ENCODE measurements at places on chromosomes 6 and 20.

DNA sequence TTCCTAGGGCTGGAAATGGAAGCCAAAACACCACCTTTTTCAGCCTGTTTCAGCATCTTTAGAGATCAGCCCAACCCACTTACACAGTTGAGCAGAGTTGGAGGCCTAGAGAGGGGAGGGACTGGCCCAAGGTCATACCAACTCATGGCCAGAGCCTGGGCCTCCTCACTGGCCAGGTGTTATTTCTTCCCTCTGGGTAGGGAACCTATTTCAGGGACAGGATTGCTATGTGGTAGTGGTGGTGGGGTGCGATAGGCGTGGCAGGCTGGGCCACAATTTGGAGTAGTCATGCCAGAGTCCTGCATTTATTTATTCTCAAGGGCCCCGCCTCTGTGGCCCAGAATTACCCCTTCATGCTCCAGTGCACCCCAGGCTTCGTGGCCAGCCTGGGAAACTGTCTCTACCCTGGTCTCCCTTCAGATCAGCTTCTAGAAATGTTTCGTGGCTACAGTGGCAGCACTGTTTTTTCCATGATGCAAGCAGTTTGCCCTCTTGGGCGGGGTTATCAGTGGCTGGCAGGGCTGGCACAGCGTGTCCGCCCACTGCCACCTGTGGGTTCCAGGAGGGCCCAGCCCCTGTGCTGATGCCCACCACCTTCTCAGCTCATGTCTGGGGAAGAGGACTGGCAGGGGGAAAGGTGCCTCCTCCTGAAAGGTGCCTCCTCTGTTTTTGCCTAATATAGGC is 6.2 kb downstream of the VEGFA start:
- no peak for DNase-seq

GRCh38 chr20:35907017-35907701 is 47.1 kb downstream of the SCAND1 start:
- no peak for DNase-seq

GRCh38 chr20:4084721-4085120 is 69.4 kb upstream of the RNF24 start:
- DNase-seq = no peak

DNA sequence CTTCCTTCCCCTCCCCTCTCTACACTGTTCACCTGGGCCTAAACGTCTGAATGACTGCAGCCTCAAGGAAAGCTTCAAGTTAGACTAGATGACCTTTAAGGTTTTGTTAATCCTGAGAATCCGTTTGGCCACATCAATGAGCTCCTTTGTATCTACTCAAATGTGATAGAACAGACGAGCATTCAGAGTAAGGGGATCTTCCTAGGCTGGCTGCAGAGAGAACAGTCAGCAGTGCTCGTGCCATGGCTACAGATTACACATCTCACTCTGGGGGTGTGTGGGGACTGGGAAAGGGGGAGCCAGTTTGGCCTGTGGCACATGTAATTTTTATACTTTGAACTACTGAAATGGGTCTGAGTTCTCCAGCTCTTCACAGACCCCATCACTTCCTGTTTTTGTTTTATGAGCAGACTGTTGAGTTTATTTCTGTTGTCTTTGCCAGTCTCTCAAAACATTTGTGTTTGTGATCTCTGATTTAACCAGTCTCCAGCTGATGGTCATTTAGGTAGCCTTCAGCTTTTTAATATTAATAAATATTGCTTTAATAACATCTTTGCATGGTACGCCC is 50.9 kb downstream of the KCNS1 start:
- no peak for DNase-seq

DNA sequence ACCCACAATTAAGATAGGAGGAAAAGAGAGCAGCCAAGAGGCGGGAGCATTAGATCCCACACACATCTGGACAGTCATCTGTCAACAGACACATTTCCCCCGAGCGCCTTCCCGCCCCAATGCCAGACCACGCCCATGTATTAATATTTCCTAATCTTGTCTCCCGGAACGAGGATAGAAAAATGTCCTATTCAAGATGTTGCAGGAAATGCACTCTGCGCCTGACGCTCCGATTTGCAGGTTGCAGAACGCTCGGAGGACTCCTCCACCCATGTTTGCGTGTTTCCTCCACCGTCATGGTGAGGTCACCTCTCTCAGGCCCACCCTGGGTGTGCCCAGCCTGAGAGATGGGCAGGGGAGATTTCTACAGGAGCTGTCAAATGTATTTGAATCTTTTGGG is 215.2 kb downstream of the TAF4 start:
- DNase-seq = no peak

Data from progenitor cell of endocrine pancreas (in vitro differentiated cells).